Uterus (tissue), 4 donors: ENCODE measurements at places on chromosomes 3 and 15.

DNA sequence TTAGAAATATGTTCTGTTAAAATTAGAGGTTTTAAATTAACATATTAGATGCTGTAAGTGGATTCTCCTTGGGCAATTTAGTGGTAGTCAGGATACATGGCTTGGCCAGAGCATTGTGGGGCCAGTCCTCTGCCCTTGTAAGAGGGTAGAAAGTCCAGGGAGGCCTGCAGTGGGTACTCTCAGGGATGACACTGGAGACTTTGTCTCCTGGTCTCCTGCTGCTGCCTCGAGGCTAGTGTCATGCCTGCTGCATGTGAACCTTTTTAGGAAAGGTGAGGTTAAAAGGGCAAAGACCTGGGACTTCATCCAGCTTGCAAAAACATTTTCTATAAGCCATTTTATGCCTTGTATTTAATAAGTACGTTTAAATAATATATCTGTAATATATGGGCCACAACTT, 96.8 kb upstream of the PROK2 start:
- DNase-seq = no peak

- no peak for DNase-seq
Observed at GRCh38 chr3:89923921-89924610, 816.6 kb downstream of the EPHA3 start.

GRCh38 chr3:2851835-2852234, 258.3 kb downstream of the IL5RA start:
- no peak for DNase-seq

GRCh38 chr15:29860872-29861271, 38.6 kb upstream of the TJP1 start:
- DNase-seq = no peak

- no peak for DNase-seq
Observed at GRCh38 chr15:55695432-55695831, 47.5 kb downstream of the PRTG start.

- no peak for DNase-seq
Observed at GRCh38 chr3:136023264-136023978, 57.9 kb downstream of the PPP2R3A start.

DNA sequence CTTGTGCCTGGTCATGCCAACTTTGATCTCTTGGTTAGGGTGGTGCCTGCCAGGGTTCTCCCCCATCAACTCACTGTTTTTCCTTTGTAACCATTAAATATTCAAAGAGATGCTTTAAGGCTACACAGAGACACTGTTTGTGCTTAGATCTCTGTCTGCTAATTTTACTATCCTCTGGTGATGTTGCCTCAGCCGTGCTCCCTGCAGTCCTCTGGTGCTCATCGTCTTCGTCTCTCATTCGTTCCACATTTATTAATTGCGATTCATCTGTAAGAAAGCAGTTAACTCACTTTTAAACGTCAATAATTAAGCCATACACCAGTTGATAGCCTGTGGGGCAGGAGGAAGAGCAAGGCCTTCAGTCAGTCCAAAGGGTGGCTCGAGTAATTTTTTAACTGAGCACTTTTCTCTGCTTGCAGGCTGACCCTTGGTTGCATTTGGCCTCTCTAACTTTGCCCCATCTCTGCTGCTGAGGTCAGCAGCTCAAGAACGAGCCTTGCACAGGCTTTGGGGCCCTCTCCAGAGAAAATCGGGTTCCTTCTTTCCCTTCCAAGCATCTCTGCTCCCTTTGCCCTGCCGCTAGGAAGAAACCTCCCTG, 62.9 kb downstream of the KLF15 start:
- DNase-seq = no peak
